ENCODE measurements at places on chromosomes 5 and 9.

GRCh38 chr5:145854651-145855258 is 18.1 kb downstream of the GRXCR2 start:
- no peak for DNase-seq

GRCh38 chr5:163407034-163407655 is 30.2 kb upstream of the CCNG1 start:
- no peak for DNase-seq

- DNase-seq: no peak
Observed at GRCh38 chr5:172282272-172283019, 1.1 kb downstream of the UBTD2 start.

- DNase-seq: no peak
Observed at GRCh38 chr5:123113136-123113535, 24.1 kb downstream of the PRDM6 start.

GRCh38 chr9:134335061-134335460 is 8.8 kb downstream of the RXRA start:
- no peak for DNase-seq

- DNase-seq: no peak
Observed at GRCh38 chr9:136499071-136499934, 16.5 kb upstream of the SEC16A start.

DNA sequence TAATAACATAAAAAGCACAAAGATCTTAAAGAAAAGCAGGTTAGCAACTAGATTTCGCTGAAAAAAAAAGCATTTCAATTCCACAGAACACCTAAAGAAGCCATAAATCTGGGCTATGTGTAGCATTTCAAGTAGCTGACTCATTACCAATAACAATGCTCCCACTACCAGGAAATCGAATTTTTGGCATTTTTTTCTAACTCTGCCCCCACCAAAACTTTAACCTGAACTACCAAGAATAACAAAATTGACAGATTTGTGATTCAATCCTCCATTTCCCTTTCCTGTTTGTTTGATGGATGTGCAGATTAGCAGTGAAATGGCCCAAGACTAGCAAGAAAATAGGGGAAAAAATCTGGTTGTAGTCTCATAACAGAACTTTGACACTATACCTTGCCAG is 180.2 kb downstream of the RASEF start:
- no peak for DNase-seq

GRCh38 chr9:136105398-136106135 is 10.5 kb upstream of the NACC2 start:
- no peak for DNase-seq

GRCh38 chr5:163193886-163194285 is 243.5 kb upstream of the CCNG1 start:
- DNase-seq: no peak

DNA sequence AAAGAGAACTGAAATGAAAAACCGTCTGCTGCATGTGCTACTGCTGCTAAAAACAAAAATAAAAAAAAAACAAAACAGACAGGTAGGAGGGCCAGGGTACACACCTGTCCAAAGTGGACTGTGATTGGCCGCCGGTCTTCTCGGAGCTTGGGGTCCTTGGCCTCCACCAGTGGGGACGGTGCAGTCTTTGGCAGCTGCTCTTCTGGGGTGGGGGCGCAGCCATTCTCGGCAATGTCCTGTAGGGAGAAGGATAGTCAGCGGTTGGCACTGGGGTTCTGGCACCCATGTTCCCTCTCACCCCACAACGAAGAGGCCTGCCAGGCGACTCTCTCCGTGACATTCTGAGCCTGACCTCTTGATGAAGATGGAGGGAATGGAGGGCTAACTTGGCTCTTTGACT is 84.3 kb downstream of the CRB2 start:
- DNase-seq: no peak

GRCh38 chr5:17228821-17229291 is 11.4 kb downstream of the BASP1 start:
- DNase-seq: no peak

DNA sequence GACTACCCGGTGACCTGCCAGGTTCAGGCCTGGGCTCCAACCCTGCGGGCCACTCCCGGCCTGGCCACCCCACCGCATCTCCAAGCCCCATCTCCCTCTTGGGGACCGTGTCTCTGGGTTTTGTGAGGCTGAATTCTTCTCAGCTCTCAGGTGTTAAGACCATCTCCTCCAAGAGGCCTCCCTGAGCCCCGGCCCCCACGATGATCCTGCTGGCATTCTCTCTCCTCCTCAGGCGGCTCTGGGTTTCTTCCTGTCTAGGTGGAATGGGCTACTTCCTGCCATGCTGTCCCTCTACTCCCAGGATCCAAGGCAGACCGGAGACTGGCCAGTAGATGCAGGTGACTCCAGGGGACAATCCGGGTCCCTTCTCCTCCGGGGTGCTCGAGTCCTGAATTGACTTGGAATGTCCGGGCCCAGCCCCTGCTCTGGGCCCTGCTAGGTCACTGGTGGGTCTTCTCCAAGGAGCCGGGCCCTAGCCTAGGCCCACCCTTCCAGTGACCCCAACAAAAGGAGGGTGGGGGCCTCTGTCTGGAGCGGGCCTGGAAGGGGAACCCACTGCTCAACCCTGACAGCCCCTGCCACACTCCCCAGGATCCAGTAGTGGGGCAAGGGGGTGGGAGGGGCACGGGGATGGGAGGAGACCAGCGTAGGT is 219.8 kb downstream of the C9orf50 start:
- no peak for DNase-seq

DNA sequence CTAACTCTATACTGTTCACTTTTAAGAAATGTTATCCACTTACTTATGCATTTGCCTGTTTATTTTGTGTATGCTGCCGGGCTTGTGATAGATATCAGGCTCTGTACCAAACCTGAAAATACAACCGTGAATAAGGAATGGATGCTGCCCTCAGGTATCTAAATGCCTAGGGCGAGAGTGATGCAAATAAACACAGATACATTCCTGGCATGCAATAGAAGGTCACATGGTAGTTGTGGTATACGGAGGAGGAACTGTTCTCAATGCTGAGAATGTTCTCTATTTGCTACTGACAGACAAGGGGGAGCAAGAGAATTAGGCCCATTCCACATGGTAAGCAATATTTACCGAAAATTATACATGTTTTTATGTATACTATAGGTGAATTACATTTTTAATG is 227.8 kb downstream of the ICE1 start:
- DNase-seq: no peak

DNA sequence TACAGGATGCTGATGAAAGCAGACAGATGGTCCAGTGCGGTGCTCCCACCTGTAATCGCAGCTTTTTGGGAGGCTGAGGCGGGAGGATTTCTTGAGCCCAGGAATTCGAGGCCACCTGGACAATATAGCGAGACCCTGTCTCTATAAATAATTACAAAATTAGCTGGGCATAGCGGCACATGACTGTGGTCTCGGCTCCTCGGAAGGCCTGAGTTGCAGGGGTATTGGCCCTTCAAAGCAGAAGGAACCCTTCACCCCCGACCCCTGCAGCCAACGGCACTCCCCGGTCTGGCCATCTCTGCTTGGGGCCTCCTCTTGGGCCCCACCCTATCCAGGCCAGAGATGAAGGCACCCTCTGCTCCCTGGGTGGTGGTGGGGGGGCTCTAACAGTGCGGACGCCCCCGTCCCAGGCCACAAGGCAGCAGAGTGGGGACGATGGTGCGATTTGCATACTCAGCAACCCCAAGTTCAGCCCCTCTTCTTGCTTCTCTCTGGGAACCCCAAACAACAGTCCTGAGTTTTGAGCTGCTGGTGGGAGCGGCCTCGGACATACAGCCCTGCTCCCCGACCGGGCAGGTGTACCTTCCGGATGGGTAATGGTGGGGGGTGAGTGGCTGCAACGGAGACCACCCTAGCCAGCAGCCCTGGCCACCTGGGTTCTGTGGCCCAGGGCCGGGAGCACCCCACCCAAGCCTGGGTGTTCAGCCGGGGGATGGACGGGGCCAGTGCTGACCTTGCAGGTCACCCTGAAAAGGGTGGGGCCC is 50.7 kb downstream of the NACC2 start:
- no peak for DNase-seq

DNA sequence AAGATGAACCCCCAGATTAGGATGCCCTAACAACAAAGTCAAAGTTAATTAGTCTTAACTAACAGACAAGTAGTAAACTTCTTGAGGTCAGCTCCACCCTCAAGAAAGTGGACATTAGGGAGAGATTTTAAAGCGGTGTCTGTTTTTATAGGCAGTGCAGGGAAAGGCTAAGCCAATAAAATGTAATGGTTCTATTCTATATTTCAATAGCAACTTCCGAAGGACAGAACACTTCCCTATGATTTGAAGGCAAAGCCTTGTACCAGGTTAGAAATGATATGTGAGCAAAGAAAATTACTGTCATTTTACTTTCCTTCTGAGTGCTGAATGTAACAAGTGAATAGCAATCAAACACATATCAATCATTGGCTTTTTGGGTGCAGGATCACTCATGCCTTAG is 455.2 kb downstream of the ISL1 start:
- DNase-seq: no peak

DNA sequence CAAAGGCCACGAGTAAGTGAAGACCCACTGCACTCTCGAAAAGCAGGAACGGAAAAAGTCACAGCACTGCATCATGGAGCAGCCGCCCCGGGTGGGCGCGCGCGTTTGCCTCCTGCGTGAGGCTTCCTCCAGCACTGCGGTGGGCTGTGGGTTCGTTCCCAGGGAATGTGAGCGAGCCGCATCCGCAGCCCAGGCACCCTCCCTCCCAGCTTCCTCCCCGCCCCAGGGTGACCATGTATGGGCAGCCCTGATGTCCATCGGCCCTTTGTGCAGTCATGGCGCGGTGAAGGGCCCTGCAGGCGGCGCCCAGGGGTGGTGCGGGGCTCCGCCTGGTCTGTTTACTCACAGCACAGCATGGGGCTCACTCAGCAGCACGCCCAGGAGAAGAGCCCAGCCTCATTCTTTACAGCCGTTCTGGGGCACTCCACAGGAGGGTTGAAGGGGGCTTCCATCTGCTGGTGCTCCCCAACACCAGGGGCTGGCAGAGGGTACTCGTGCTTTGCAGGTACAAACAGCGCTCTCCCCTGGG is 32.7 kb downstream of the KCNT1 start:
- no peak for DNase-seq

DNA sequence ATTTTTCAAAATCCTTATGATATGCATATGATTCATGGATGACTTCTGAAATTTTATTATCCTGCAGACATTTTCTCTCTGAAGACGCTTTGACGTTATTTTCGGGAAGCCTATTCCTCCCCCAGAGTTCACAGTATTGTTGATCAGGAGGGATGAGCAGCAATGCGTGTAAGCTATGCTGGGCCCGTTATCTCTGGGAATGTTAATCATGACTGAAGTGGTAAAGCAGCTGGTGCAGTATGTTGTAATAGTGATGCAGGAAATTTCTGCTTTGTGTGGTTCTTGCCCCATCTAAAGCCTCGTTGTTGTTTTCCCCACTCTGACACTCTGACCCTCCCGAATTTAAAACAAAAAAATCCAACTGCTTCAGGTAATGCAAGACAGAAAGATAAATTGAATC is 1797.8 kb upstream of the WWC1 start:
- no peak for DNase-seq

DNA sequence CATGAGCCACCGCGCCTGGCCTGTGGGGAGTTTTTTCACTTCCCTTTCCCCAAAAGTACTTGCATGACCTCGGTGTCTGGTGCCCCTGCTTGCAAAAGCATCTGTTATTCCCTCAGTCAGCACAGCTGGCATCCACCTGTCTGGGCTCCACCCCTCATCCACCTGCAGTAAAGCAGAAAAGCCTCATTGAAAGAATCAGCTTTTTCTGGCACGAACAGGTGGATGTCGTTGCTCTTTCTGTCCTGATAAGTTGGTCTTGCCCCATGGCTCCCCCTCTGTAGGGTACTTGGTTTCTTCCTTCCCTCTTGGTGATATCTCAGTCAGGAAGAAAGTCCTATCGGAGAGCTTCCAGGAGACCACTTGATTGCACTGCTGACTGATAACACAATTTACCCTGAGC is 37.4 kb downstream of the WWC1 start:
- no peak for DNase-seq

- no peak for DNase-seq
Observed at GRCh38 chr9:121271368-121272341, 3.7 kb downstream of the GSN start.

GRCh38 chr9:100498592-100498991 is 25.6 kb downstream of the TMEFF1 start:
- DNase-seq: no peak

- no peak for DNase-seq
Observed at GRCh38 chr5:132497488-132497997, 7.0 kb upstream of the IRF1 start.

DNA sequence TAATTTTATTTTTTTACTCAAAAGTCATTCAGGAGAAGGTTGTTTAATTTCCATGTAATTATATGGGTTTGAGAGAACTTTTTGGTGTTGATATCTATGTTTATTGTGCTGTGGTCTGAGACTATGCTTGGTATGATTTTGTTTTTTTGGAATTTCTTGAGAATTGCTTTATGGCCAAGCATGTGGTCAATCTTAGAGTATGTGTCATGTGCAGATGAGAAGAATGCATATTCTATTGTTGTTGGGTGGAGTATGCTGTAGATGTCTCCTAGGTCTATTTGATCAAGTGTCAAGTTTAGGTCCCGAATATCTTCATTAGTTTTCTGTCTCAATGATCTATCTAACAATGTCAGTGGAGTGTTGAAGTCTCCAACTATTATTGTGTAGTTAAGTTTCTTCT is 134.9 kb downstream of the HMHB1 start:
- DNase-seq: no peak

DNA sequence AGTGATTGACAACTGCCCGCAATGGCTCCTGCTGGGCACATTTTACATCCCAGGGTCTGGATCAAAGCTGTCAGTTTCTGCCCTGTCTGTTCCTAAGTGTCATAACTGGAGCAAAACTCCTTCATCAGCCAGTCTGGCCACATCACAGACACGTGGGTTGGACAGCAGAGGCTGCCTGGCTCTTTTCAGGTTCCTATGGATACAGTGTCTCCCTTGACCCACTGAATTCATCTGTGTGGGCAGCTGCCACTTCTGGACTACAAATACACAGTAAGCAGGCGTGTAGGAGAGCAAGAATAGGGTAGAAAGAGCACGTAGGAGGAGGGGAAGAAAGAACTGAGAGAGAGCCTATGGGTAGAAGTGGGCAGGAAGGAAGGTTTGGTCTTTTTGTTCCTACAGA is 238.0 kb downstream of the ENC1 start:
- DNase-seq: no peak

GRCh38 chr5:147911427-147911826 is 5.1 kb upstream of the C5orf46 start:
- DNase-seq: no peak

- peak; percentile 69 for DNase-seq
Observed at GRCh38 chr5:176596689-176597416, 13.1 kb downstream of the GPRIN1 start.

- DNase-seq: no peak
Observed at GRCh38 chr9:76087976-76088375, 197.5 kb downstream of the PCSK5 start.

DNA sequence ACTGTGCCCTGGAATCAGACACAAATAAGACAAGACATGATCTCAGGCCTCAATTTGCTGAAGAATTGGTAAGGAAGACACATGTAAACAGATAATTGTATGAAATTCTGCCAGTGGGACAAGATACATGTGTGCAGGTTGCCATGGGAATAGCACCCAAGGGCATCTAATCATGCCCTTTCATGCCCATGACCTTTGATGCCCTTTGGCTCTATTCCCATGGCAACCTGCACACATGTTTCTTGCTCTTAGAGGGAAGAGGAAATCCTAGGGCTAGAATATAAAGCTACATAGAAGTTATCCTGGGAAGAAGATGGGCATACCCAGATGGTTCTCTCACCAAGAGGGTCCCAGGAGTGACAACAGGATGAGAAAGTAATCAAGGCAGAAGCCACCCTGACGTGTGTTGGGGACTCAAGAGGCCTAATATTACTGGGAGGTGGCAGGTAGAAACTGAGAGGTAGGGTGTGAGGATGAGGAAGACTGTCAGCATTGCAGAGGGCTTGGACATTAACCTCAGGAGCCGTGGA is 34.4 kb downstream of the P4HA2 start:
- no peak for DNase-seq
